Skin of body (tissue), 3 donors: ENCODE measurements at places on chromosomes 1 and 21.
A peak's percentile ranks its signal among the peaks of the same experiment; 100 is the strongest.

- no peak for DNase-seq
Measured at GRCh38 chr1:96971849-96972602, 250.4 kb downstream of the PTBP2 start.

GRCh38 chr1:61399199-61399598 is 316.8 kb downstream of the NFIA start:
- DNase-seq = peak; percentile 41

DNA sequence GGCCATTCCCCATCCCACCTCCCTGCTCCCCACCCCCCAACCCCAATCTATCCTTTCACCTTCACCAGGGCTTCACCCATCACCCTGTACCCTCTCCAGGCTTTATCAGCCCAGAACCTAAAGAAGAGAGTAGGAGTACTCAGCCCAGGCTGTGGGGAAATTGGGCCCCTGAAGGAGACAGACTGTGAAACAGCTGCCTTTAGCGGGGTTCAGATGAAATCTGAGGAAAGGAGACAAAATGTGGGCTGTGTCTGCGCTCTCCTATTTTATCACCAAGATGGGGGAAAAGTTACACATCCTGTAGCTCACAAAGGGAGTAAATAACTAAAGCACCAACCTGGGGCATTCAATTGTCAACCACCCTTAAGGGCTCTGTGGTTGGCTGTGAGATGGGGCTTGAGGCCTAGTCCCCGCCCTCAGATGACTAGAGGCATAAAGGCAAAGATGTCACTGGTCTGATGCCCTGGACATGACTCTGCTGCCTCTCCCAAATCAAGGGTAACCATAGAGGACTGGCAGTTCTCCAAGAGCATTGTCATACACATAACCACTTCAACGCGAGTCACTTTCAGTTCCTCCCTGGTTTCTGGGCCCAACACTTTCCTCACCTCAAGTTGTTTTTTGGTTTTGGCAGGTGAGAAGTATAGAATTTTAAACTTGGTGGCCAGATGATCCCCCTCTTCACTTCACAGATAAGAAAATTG is 30.0 kb downstream of the SLC27A3 start:
- no peak for DNase-seq

- DNase-seq = no peak
Measured at GRCh38 chr1:22154626-22155025, 11.7 kb upstream of the WNT4 start.

DNA sequence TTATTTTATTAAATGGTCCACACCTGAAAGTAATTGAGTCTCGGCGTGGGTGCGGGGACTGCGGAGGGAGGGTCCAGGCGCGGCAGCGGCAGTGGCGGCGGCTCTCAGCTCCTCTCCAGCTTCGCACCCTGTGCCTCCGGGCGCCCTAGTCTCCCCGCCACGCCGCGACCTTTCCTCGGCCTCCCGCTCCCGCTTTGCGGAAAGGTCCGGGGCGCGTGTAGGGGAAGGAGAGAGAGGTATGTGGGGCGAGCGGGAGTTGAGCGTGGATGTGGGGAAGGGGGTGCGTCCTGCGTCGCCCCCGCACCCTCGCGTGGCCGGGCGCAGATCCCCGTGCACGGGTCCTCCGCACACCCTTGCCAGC is 13.4 kb upstream of the ALX3 start:
- no peak for DNase-seq
